ENCODE measurements at places on chromosomes 6 and 20. TPM values are rescaled to one million over a fixed set of nuclear protein-coding genes. Genes with fewer than 3 reads are reported as not detected.

- H3K27me3 ChIP-seq, result no peaks in the 10 kb centered on the region
- no peak overlapping the region for H3K4me3 ChIP-seq
- no peak overlapping the region for H3K27ac ChIP-seq
- H3K4me1 ChIP-seq, result no peaks in the 10 kb centered on the region
- DNase-seq, result no peak
These were observed 264.4 kb upstream of the SULF2 start for GRCh38 chr20:48049641-48050040.

DNA sequence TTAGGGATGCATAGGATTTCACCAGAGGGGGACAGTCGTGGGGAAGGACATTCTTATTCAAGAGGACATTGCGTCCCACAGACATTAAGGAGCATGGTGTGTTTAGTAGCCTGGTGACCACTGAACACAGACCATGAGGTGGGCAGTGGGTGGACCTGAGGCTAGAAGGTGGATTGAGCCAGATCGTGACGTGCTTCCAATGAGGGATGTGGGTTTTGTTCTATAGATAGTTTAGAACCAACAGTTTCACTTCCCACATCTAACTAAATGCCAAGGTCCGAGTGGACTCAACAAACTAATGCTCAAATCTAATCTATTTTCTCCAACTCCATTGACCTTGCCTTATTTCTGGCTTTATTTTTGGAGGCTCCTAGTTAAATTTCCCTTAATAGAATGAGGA, 58.5 kb downstream of the OGFRL1 start:
- H3K27ac ChIP-seq, result no peak overlapping the region
- peaks cover 2% of the 10 kb centered on the region for H3K27me3 ChIP-seq
- DNase-seq, result no peak
- H3K4me1 ChIP-seq, result no peaks in the 10 kb centered on the region
- no peak overlapping the region for H3K4me3 ChIP-seq

- H3K27me3 ChIP-seq, result peaks cover 17% of the 10 kb centered on the region
- H3K4me1 ChIP-seq, result no peaks in the 10 kb centered on the region
- H3K27ac ChIP-seq, result no peak within 1 kb of the TSS
- peak; percentile 29 for DNase-seq
These were observed at the start of gene SDC4 for GRCh38 chr20:45347936-45348778. TSS of gene SDC4 (minus strand) at chr20:45348424. CDS start at chr20:45348384, 40 bp downstream.

- no peak for DNase-seq
- H3K27ac ChIP-seq, result no peak overlapping the region
- H3K4me1 ChIP-seq, result no peaks in the 10 kb centered on the region
- no peaks in the 10 kb centered on the region for H3K27me3 ChIP-seq
These were observed 17.7 kb upstream of the MCM9 start for GRCh38 chr6:118952683-118953082.

DNA sequence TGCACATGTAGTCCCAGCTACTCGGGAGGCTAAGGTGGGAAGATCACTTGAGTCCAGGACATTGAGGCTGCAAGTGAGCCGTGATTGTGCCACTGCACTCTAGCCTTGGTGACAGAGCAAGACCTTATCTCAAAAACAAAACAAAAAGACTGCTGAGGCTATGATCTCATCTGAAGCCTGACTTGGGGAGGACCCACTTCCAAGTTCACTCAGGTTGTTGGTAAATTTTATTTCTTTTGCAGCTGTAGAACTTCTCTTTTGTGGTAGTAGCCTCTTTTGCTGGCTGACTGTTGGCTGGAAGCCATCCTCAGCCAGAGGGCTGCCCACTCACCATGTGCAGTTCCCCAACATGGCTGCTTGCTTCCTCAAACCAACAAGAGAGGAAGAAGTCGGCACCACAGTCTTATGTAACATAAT, 36.8 kb upstream of the ME1 start:
- H3K4me3 ChIP-seq, result no peak overlapping the region
- H3K27me3 ChIP-seq, result no peaks in the 10 kb centered on the region
- no peak for DNase-seq
- H3K27ac ChIP-seq, result no peak overlapping the region
- H3K4me1 ChIP-seq, result no peaks in the 10 kb centered on the region

DNA sequence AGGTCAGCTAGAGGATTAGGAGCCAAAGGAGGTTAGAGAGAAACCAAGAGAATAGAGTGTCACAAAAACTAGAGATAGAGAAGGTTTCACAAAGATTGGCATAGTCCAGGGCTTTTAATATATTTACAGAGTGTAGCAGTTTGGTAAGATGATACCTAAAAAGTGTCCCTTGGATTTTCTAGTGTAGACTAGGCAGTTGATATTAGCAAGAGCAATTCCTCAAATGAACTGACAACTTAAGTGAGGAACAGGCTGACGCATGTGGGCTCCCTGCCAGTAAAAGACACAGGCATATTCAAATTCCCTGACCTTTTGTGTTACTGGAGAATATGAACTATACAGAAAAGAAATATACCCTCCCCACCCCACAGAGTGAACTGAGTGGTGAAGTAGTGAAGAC, 40.1 kb downstream of the VTA1 start:
- peaks cover 11% of the 10 kb centered on the region for H3K36me3 ChIP-seq
- no peak overlapping the region for H3K4me3 ChIP-seq
- no peak for DNase-seq
- no peaks in the 10 kb centered on the region for H3K27me3 ChIP-seq
- no peak overlapping the region for H3K27ac ChIP-seq
- H3K4me1 ChIP-seq, result no peaks in the 10 kb centered on the region

DNA sequence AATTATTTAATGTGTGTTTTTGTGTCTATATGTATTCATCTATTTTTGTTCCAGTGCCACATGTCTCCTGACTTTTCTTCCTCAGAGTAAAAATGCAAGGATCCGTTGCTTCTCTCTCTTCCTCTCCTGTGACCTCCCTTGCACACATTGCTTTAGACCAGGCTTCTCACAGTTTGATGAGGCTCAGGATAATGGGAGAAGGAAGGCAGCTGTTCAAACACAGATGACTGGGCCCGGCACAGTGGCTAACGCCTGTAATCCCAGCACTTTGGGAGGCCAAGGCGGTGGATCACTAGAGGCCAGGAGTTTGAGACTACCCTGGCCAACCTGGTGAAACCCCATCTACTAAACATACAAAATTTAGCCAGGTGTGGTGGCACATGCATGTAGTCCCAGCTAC, 241.9 kb downstream of the SAMD5 start:
- H3K27me3 ChIP-seq, result no peaks in the 10 kb centered on the region
- no peaks in the 10 kb centered on the region for H3K4me1 ChIP-seq
- no peak for DNase-seq
- H3K27ac ChIP-seq, result no peak overlapping the region
- H3K36me3 ChIP-seq, result no peaks in the 10 kb centered on the region

DNA sequence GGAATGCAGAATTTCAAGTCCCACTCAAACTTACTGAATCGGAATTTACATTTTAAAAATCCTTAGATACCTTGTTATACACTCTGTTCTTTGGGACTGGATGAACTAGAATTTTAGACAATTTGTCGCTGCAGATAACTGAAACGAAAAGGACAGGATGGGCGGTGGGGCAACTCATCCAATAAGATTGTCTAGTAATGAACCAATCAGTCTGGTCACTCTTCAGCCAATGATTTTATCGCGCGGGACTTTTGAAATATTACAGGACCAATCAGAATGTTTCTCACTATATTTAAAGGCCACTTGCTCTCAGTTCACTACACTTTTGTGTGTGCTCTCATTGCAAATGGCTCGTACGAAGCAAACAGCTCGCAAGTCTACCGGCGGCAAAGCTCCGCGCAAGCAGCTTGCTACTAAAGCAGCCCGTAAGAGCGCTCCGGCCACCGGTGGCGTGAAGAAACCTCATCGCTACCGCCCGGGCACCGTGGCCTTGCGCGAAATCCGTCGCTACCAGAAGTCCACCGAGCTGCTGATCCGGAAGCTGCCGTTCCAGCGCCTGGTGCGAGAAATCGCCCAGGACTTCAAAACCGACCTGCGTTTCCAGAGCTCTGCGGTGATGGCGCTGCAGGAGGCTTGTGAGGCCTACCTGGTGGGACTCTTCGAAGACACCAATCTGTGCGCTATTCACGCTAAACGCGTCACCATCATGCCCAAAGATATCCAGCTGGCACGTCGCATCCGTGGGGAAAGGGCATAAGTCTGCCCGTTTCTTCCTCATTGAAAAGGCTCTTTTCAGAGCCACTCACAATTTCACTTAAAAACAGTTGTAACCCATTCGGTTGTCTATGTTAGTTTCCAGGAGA, 41.9 kb upstream of the HFE start:
- no peaks in the 10 kb centered on the region for H3K36me3 ChIP-seq
- no peaks in the 10 kb centered on the region for H3K27me3 ChIP-seq
- peak overlapping the region; percentile 83 for H3K4me3 ChIP-seq
- H3K27ac ChIP-seq, result peak overlapping the region; percentile 90
- peaks cover 5% of the 10 kb centered on the region for H3K4me1 ChIP-seq
- DNase-seq, result peak; percentile 70

DNA sequence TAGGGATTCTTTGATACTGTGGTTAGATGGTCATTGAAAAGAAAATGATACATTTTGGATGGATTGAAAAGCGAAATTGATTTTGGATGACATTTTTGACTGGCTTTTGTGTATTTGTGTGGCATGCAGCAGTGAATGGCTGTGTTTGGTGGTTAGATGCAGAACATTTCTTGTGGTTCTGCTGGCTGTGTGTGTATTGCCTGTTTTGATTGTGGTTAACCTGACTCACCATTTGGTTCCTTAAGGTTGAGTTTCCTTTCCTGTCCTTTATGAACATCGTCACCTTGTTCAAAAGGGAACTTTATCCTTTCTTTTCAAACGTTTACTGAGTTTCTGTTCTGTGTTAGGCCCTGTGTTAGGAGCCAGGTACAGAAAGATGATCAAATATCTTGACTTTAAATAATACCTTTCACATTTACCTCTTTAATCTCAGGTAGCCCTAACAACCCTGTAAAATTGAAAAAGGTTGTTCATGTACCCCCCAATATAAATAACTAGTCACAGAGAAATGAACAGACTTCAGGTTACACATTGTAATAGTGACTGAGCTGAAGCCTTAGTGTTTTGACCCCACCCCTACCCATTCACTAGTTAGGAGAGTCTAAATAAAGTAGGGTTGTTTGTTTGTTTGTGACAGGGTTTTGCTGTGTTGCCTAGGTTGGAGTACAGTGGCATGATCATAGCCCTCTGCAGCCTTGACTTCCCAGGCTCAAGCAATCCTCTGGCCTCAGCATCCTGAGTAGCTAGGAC, 23.8 kb downstream of the ANKS1A start:
- H3K4me3 ChIP-seq, result no peak overlapping the region
- H3K27ac ChIP-seq, result peak overlapping the region; percentile 3
- H3K36me3 ChIP-seq, result no peaks in the 10 kb centered on the region
- peak; percentile 11 for DNase-seq
- H3K27me3 ChIP-seq, result no peaks in the 10 kb centered on the region

- H3K27ac ChIP-seq, result no peak overlapping the region
- H3K27me3 ChIP-seq, result no peaks in the 10 kb centered on the region
- H3K4me1 ChIP-seq, result no peaks in the 10 kb centered on the region
- no peaks in the 10 kb centered on the region for H3K36me3 ChIP-seq
- no peak for DNase-seq
These were observed 79.0 kb upstream of the TBC1D7 start for GRCh38 chr6:13407368-13407708.

Gene OLIG3
- not detected for total RNA-seq

Gene TRIM38
- total RNA-seq, result 26.2 TPM

Gene RAET1L
- not detected for total RNA-seq

Gene GTSF1L
- not detected for total RNA-seq

Gene ISM1
- 4.5 TPM for total RNA-seq

Measured in T-cell (primary cell).